ENCODE measurements at places on chromosomes 6 and 20.

GRCh38 chr20:23652926-23653325 is 15.2 kb upstream of the CST3 start:
- DNase-seq, result no peak

GRCh38 chr20:60812561-60812960 is 439.5 kb upstream of the CDH4 start:
- DNase-seq, result no peak

DNA sequence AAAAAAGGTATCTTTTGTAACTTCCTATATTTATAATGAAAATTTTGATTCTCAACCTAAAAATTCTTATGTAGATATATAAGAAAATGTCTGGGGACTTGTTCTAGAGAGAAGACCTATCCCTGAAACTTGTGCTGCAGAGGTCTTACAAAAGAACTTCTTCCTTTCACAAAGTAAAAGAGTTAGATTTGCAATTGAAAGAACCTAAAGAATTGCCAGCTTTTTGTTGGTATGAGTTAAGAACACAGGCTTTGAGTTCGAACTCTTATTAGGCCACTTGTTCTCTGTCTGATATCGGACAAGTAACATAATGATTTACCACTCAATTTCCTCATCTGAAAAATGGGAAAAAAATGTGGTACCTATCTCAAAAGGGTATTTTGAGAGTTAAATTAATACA is 162.0 kb upstream of the LAMA2 start:
- no peak for DNase-seq

GRCh38 chr20:13140775-13141174 is 80.3 kb upstream of the ISM1 start:
- DNase-seq, result no peak

DNA sequence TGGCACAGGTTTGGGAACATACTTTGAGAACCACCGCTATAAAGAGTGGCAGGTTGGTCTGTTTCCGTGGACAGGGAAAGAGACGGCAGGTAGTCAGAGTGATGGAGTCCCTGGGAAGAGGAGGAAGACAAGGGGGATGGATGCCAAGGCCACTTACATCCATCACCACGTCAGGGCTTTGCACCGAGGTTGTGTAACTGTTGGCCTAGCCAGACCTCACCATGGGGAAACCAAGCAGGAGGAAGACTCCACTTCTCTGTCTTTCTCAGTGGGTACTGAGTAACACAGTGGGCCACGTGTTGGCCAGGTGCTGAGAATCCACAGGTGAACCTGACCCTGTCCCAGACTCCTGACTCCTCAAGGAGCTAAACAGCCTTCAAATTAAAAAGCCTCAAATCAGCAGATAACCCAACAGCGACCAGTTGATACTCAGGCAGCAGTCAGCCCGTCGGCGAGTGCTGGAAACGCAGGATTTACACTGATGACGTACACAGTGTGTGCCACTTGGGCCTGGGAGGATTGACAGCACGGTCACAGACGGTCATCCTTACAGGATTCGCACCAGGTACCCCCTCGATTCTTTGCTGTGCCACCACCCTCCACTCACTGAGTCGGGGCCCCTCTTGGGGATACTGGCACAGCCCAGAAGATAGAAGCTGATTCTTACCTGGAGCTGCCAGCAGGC is 134.6 kb upstream of the SNX9 start:
- no peak for DNase-seq

DNA sequence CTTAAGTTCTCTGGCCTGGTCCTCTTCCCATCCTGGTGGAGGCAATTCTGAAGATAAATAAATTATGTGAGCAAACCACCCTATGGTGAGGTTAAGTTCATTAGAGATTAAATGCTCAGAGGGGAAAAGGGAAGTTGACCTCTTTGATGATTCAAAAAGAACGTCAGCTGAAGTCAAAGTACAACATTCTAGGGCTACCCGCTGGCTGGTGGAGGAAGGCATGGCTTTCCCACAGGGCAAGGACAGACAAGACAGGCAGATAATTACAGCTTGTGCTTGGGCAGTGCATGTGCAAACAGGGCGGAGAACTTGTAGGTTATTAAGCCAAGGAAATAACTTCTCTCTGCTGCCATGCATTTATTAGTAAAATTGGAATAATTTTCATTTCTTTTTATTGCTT is 91.0 kb upstream of the SLC24A3 start:
- DNase-seq, result no peak

- DNase-seq, result no peak
Observed at GRCh38 chr6:110554966-110555460, 78.6 kb upstream of the SLC22A16 start.

GRCh38 chr20:3454831-3455230 is 16.0 kb upstream of the ATRN start:
- DNase-seq, result no peak

DNA sequence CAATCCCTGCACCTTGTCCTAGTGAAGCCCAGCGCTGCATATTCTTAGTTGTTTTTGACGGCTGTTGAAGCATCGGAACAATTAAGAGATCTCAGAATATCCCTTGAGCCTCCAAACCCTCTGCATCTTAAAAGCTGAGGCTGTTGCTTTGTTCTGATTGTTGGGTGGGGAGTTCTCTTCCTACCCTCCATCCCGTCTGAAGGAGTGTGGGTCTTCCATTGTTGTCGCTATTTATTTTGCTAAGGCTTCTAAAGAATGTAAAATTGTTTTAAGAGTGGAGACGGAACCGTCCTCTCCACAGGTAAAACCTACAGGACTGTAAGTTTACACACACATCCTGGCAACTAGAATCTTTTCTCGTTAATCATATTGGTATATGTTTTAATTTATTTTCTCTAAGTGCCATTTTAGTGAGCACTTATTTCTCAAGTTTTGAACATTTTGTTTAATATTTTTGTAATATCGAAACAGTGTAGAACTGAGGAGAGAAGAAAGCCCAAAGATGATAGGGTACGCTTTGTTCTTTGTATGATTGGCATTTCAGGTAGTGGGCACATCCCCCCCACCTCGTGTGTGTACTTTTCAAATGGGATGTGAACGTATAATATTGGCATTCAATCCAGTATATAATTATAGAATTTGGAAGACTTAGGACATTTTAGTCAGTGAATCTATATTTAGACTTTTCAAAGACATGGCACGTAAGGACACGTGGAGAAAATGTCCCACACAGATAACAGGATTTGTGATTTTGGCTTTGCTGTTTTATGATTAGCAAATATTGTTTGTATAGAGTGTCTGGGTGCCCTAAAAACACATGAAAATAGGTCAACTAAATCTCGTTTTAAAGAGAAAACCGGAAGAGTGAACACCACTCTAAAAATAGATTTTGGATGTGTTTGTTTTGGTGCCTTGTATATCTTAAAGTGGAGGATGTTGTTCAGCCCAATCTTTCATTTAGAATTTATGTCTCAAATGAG is 1.3 kb downstream of the RNF146 start:
- peak; percentile 15 for DNase-seq

GRCh38 chr6:154613137-154613676 is 102.7 kb upstream of the CNKSR3 start:
- DNase-seq, result peak; percentile 67

- no peak for DNase-seq
Observed at GRCh38 chr6:156880913-156881312, 103.7 kb downstream of the ARID1B start.

- DNase-seq, result peak; percentile 46
Observed at GRCh38 chr20:35088231-35089145, 4.1 kb downstream of the TRPC4AP start.

GRCh38 chr6:149781715-149782114 is 32.2 kb downstream of the PCMT1 start:
- no peak for DNase-seq

- peak; percentile 80 for DNase-seq
Observed at GRCh38 chr6:136846046-136846445, 23.7 kb downstream of the PEX7 start.

- DNase-seq, result no peak
Observed at GRCh38 chr6:148053209-148053608, 289.4 kb upstream of the SASH1 start.

DNA sequence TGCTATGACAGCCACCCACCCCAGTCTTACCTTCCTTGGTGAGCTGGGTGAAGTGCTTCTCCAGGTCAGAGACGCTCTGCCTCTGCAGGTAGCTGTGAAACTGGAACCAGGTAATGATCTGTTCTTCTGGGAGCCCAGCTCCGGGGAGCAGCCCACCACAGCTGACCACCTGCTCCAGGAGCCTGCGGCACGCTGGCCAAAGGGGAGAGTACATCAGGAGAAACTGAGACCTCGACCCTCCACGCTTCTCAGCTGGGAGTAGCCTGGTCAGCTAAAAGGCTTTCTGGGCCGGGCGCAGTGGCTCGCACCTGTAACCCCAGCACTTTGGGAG is 82.8 kb downstream of the PTPN1 start:
- DNase-seq, result no peak

- no peak for DNase-seq
Observed at GRCh38 chr6:160112628-160113299, 8.9 kb upstream of the SLC22A1 start.

DNA sequence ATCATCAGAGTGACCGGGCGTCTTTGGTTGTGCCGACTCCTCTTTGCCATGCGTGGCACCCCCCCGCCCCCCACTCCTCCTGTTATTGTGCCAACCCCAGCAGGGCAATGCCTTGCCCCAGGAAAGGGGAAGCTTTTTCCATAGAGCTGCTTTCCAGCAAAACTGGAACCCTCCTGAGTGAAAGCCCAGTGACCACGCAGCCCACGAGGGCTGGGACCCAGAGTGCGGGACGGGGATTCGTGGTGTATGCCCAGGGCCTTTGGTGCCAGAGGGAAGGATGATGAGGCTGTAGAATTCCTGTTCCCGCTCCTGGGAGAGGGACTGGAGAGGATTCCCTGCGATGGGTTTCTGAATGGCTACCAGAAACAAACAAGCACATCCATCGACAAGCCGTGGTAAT is 116.8 kb upstream of the BACH2 start:
- DNase-seq, result no peak

DNA sequence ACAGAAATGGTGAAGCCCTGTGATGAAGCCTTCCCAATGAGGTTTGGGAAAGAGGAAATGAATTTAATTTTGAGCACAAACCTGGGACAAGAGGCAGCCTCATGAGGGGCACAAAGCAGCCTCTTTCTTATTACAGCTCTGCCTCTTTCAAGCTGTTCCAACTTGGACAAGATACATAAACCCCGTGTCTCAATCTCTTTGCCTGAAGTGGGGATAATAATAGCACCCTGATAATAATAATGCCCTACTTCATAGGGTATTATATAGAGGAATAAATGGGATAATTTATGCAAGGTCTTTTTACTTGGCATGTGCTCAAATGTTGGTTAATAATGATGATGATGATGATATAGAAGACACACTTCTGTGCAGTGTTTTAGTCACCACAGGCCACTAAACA is 91.1 kb upstream of the PLN start:
- no peak for DNase-seq

DNA sequence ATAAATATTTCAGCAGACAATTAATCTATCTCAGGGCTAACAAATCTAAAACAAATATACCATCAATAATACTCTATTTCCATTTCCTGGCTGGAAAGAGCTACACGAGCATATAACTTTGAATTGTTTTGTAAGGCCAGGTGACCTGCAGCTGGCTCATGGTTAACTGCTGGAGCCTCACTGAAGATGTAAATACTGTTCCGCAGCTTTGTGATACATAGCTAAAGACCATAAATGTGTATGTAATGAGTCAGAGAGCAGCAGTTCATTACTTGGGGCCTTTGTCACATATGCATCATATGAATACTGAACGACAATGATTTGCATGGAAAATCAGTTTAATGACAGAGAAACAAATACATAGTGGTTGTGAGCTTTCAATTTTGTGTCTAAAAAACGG is 109.4 kb upstream of the CCN2 start:
- DNase-seq, result peak; percentile 65

GRCh38 chr6:118667988-118668387 is 16.6 kb upstream of the CEP85L start:
- DNase-seq, result peak; percentile 26

DNA sequence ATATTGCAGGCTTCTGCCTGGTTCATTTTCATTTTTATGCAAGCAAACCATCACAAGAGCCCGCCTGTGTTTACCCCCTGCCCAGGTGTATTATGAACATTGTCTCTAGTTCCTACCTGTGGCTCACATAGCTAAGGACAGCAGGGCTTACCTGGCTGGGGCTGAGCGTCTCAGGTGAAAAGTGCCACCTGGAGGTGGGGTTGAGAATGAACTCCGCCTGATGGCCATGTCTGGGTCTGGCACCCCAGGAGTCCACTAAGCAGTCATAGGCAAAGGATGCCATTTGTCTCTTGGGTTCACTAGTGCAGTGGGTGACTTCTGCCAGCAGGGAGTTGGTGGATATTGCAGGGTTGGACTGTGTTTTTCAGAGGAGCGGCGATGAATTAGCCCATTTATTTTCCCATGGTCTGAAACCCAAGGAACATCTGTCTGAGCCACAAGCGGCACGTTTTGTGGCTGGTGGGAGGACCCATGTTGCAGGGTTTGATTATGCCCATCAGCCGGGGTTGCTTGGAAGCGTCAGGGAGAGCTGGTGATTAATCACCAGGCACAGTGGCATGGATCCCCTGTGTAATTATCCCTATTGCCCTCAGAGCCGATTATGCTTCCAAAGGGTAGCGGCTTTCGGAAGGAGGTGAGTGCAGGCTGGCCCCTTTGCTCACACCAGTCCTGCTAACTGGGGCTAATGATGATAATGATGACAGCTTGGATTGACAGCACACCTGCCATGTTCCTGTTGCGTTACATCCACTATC is 92.1 kb downstream of the CDH26 start:
- no peak for DNase-seq

GRCh38 chr20:53643031-53643832 is 49.6 kb upstream of the ZNF217 start:
- DNase-seq, result peak; percentile 83

DNA sequence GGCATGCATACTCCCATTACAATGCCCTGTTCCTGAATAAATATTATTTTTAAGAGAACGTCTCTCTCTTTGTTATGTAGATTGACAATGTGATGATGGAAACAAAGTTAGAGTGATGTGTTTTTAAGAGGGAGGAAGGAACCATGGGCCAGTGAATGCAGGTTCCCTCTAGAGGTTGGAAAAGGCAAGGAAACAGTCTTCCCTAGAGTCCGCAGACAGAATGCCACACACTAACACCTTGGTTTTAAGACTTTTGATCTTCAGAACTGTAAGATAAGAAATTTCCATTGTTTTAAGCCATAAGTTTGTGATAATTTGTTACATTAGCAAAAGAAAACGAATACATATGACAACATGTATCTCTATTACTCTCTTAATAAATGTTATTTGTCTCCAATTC is 4.7 kb upstream of the CENPW start:
- DNase-seq, result no peak

DNA sequence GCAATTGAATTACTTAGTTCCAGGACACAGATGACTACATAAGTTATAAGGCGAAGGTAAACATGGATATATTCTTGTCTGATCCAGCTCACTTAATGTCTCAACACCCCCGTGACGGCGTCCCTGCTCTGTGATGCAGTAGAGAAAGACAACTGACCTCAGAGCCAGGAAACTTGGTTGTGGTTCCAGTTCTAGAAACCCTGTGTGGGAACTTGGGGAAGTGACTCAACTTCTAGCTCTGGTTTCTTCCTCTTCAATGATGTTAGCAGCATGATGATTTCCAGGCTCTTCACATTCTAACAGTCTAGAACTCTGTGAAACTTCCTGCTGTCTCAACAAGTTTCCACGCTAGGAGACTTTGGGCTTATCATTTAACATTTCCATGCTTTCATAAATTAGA is 18.4 kb downstream of the LAMA4 start:
- DNase-seq, result peak; percentile 93
